H54 (cell line): ENCODE measurements at places on chromosomes 5 and 9.

DNA sequence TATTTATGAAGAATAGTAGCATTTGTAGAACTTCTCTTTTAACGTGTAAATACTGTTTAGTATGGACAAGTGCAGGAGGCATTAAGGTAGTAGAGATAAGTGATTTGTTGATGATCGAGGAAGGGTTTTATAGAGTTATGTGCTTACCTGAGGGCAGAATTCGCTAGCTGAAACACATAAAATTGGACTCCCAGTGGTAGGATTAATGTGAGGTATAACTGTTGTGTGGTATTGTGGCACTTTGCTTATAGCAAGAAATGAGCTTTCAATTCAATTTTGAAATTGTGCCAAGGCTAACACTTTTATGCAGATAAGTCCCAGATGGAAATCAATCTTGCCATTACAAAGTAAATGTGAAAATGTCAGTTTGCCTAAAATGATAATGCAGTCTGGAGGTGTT is 1.2 kb downstream of the AP3S1 start:
- DNase-seq = no peak

- no peak for DNase-seq
Observed at GRCh38 chr5:58378613-58379390, 81.1 kb downstream of the PLK2 start.

- no peak for DNase-seq
Observed at GRCh38 chr9:76793784-76794431, 29.7 kb downstream of the PCA3 start.

DNA sequence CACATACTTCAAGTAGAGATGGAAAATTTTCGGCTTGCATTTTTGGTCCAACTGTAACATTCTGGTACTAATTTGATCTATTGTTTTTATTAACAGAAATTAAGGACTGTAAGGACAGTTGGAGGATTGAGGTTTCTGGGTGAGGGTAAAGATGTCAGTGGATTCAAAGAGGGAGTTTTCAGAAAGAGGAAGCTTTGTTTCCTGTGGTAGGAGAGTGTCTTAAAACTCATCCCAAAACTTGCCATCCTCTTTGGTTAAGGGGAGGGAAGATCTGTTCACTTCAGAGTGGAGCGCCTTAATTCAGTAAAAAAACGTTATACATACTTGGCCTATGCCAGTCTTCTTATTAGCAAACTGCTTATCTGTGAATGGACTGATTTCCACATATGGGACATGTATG is 13.8 kb downstream of the CNTRL start:
- DNase-seq = no peak

- no peak for DNase-seq
Observed at GRCh38 chr5:78235289-78235688, 59.2 kb downstream of the AP3B1 start.
